ENCODE measurements at places on chromosomes 5 and 9.

GRCh38 chr5:173926359-173926758 lies 38.2 kb downstream of the CPEB4 start:
- DNase-seq, result no peak

GRCh38 chr5:158499892-158500418 lies 599.8 kb downstream of the EBF1 start:
- no peak for DNase-seq

- no peak for DNase-seq
Measured at GRCh38 chr9:127531676-127532075, 80.4 kb downstream of the LRSAM1 start.

GRCh38 chr9:17387565-17387964 lies 191.3 kb upstream of the SH3GL2 start:
- DNase-seq, result no peak

Measured in CD4-positive, alpha-beta T cell treated with Interleukin-12 subunit alpha and Interleukin-12 subunit beta, for 1 hour (primary cell).